ENCODE measurements at places on chromosomes 16 and 17.

GRCh38 chr17:63191610-63192009 lies 225.6 kb downstream of the TANC2 start:
- DNase-seq = no peak

DNA sequence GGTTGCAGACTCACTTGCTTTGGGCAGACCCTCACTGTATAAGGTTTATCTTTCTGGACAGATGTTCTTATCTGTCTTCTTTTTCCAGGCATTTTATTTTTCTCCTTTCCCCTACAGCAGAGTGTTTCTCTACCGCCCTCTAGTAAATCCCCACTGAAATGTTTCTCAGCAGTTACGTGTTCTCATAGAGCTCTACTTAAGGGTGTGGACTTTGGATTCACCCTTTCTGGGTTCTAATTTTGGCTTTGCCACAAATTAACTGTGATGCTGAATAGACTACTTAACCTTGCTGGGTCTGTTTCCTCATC lies 2.0 kb downstream of the ADAT1 start:
- no peak for DNase-seq

GRCh38 chr16:55628306-55628968 lies 27.4 kb upstream of the SLC6A2 start:
- DNase-seq = no peak

DNA sequence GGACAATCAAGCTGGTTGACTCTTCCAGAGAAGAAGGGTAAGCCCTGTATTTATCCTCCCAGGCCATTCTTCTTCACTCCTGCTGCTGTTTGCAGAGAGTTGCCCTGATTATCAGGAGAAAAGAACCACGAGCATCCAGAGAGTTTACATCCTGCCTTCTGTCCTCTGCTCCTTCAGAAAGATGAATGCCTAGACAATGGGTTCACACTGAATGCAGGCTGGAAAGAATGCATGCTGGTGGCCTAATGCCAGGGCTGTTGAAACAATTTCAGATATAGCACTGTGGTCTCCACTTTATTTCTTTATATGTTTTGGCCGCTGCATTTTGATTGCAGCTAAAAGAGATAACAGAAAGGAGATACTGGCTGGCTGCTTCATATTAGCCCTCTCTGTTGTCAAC lies 21.2 kb upstream of the HAS3 start:
- no peak for DNase-seq

- no peak for DNase-seq
Measured at GRCh38 chr17:81207610-81208581, 14.9 kb downstream of the CEP131 start.

All from activated CD4-positive, alpha-beta T cell treated with anti-CD3 and anti-CD28 coated beads for 1 hour (primary cell).